ENCODE measurements at places on chromosomes 2 and 18.

GRCh38 chr2:232707076-232707475, 9.9 kb downstream of the GIGYF2 start:
- no peak for DNase-seq

- no peak for DNase-seq
Measured at GRCh38 chr18:59048378-59048777, 91.3 kb upstream of the SEC11C start.

GRCh38 chr2:234730066-234730640, 221.7 kb upstream of the SH3BP4 start:
- no peak for DNase-seq

- DNase-seq, result no peak
Measured at GRCh38 chr2:188065386-188065785, 226.3 kb upstream of the GULP1 start.

DNA sequence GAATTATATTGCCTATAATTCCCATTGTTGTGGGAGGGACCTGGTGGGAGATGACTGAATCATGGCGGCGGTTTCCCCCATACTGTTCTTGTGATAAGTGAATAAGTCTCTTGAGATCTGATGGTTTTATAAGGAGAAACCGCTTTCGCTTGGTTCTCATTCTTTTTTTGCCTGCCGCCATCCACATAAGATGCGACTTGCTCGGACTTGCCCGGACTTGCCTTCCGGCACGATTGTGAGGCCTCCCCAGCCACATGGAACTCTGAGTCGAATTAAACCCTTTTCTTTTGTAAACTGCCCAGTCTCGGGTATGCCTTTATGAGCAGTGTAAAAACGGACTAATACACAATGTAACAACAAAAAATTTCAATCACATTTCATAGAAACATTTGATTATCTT, 115.8 kb downstream of the C2orf74 start:
- DNase-seq, result no peak

DNA sequence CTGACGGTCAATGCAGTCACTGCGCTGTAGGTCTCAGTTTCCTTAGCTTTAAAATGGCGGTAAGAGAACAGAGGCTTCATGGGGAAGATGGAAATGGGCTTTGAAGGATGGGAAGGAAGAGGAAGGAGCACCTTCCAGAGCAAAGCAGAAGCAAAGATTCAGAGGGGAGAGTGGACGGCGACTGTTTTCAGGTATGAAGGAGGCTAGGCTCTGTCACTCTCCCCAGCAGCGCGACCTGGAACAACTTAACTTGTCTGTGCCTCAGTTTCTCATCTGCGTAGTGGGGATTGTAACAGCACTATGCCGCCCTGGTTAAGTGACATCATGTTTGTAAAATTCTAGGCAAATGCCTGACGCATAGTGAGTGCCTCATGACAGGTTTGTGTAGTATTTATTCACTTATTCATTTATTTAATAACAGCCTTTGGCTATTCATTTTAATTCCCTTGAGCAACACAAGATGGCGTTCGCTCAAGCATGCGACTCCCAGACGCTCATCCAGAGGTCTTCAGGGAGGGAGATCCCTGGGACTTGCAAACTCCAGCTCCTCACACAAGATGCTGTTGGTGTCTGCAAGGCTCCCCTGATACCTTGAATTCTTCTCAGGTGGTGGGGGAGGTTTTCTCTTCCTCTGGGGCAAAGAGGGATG, 336.3 kb downstream of the DYSF start:
- DNase-seq, result no peak

- no peak for DNase-seq
Measured at GRCh38 chr2:195505701-195506100, 151.3 kb upstream of the SLC39A10 start.

GRCh38 chr2:99403084-99403483, 65.9 kb downstream of the EIF5B start:
- no peak for DNase-seq

- DNase-seq, result no peak
Measured at GRCh38 chr2:182649316-182649715, 66.7 kb upstream of the DNAJC10 start.

DNA sequence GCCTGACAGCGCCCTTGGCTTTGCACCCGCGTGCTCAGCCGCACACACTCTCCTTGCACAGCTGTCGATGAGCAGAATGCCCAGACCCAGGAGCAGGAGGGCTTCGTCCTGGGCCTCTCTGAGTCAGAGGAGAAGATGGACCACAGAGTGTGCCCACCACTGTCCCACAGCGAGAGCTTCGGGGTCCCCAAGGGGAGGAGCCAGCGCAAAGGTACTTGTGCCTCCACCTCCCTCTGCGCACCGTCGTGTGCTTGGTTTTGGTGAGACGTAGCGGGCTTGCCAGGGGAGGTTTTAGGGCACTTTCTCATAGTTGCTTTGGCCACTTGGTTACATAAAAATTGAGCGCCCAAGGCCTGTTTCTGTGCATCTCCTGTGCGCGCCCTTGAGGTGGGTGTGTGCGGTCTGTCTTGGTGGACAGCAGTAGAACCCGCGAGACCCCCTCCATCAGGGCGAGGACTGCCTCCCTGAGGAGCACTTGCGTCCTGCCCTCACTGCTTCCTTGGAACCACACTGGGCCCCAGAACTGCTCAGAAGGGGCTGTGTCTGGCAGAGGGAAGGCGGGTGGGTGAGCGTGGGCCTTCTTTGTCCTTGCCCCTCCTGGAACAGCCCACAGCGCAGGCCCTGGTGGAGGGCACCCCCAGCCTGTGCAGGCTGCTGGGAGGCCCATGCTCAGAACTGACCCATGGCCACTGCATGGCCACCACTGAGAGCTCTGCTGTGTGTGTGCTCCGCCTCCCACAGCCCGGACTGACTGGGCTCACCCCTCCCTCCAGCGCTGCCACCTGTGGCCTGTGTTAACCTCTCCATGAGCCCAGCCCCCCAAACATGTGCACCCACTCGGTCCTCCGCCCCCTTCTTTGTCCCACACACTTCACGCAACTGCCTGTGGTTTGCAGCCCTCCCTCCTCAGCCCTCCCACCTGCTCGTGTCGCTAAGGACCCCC, 95.9 kb downstream of the DGKD start:
- DNase-seq, result no peak

DNA sequence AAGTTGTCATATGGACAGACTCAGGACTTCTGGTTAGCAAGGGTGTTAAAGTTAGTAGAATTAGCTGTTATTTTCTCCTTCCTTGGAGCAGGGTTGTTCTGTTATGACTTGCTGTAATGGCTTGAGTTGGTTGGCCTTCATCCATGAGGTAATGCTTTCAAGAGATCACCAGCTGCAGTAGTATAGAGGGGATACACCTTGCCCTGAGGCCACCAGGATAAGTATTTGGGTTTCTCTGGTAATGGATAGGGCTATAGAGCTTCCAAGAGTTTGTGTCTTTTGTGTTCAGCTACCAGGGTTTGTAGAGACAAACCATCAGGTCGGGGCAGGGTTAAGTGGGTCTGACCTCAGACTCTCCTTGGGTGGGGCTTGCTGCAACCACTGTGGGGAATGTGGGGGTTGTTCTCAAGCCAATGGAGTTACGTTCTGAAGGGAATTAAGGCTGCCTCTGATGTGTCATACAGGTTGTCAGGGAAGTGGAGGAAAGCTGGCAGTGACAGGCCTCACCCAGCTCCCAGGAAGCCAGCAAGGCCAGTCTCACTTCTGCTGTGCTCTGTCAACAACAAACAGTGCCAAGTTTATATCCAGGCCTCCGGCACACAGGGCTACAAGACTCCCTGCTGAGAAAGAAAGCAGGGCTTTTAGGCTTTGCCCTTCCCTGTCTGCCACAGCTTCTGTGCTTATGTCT, 356.6 kb downstream of the SPAG16 start:
- no peak for DNase-seq

- peak; percentile 37 for DNase-seq
Measured at GRCh38 chr2:126664234-126664633, 8.3 kb downstream of the GYPC start.

All from stimulated activated CD8-positive, alpha-beta memory T cell treated with anti-CD3 and anti-CD28 coated beads, Interleukin-7, amount 100 ng/mL, for 48 hours (primary cell).